ENCODE measurements at places on chromosomes 1 and 21. TPM values are rescaled to one million over a fixed set of nuclear protein-coding genes. Genes with fewer than 3 reads are reported as not detected.
A peak's percentile ranks its signal among the peaks of the same experiment; 100 is the strongest.

DNA sequence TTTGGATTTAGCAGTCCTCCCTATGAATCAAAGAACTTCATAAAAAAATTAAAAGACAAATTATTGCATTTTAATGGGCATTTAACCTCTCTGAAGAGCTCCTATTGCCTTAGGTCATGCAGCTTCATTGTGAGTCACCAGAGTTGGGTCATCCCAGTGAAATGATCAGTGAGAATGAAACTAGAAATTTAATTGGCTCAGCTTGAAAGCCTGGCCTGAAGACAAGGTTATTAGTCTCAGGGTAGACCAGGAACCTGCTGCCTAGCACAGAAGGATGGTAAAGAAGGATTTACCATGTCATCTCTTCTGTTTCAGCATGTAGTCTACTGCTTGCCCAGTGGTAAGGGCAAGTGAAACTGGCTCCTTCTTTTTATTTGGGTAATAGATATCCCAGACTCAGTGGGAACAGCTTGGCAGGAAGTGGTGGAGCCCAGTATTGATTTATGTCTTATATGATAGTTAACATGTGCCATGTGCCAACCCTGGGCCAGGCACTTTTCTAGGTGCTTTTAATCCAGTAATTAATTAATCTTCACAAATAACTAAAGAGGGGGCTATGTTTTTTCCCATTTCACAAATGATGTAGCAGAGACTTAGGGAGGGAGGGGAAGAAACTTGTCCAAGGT, 23.6 kb downstream of the LAMC2 start:
- DNase-seq, result no peak

- no peak for DNase-seq
Measured at GRCh38 chr1:157097692-157098091, 1.9 kb downstream of the ETV3L start.

The SNAPIN gene
- total RNA-seq, result 43.3 TPM

The DYRK1A gene
- total RNA-seq, result 138 TPM

- no peak for DNase-seq
Measured at GRCh38 chr1:182054698-182055326, 6.7 kb downstream of the ZNF648 start.

The TSACC gene
- 1.5 TPM for total RNA-seq

GRCh38 chr21:43305811-43306311, 121.1 kb downstream of the SIK1 start:
- no peak for DNase-seq

DNA sequence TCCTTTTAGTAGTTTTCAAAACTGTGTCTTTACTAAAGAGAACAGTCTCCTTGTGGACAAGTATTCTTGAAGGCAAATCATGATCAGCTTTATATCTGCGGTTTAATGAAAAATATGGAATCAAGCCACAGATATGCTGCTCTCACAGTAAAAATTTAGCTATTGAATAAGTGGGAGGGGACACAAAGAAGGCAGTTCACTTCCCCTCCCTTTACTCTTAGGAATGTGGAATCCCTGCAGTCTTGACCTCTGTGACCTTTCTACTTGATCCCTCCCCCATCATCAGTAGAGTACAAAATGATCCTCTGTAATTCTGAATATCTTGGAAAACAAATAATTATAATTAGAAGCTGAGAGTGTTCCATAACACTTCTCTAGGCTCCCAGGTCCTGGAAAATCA, 136.7 kb upstream of the HOOK1 start:
- DNase-seq, result no peak

The C2CD2 gene
- total RNA-seq, result 73.8 TPM

DNA sequence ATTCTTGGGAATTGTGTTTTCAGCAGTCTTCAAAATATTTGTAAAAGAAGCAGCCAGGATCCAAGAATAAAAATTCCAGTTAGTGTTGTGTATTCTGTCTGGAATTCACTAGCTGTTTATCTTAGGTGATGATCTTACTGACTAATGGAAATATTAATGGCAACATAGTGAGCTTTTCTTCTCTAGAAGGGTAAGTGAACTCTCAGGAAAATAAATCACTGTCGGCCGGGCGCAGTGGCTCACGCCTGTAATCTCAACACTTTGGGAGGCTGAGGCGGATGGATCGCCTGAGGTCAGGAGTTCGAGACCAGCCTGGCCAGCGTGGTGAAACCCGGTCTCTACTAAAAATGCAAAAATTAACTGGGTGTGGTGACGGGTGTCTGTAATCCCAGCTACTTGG, 87.4 kb upstream of the KIF1B start:
- no peak for DNase-seq

DNA sequence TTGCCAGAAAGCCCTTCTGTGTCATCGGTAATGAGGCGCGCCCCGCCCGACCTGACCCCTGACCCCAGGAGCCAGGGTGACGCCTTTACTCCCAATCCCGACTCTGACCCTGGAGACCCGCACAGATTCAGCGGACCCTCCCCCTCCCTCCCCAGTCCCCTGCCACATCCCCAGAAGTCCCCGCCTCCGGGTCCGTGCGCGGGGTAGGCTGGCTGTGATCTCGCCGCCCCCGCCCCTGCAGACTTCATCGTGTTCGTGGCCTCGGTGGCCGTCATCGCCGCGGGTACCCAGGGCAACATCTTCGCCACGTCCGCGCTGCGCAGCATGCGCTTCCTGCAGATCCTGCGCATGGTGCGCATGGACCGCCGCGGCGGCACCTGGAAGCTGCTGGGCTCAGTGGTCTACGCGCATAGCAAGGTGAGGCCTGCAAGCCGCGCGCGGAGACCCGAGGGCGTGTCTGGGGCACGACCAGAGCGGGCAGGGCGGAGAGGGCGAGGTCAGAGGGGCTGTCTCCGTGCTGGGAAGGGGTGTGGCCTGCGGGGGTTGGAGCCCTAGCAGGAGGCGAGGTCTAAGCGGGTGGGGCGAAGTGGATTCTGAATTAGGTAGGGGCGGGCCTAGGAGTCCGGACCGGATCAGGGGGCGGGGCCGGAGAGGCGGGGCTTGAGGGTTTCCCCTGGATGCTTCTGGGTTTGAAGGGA, 34.8 kb downstream of the KCNQ4 start:
- peak; percentile 41 for DNase-seq

- DNase-seq, result no peak
Measured at GRCh38 chr1:42680921-42681683, 1.1 kb upstream of the YBX1 start.

DNA sequence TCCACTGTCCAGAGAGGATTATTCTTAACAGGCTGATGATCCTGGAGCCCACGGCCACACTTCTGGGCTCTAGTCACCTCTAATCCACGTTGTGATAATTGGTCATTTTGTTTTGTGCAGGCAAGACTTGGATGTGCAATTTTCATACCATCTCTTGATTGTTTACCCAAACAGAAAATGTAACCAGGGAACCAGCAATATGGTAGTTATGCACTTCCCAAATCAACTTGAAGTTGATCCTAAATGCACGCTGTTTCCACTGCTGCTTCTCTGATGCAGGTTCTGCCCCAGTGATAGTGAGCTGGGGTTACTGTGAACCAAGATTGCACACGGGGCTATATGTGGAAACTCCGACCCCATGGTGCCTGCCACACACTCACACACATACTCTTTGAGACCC, 14.7 kb upstream of the KCNJ15 start:
- DNase-seq, result no peak

- DNase-seq, result no peak
Measured at GRCh38 chr1:52203935-52204625, 62.2 kb downstream of the ZFYVE9 start.

GRCh38 chr1:161187311-161187710, 10.0 kb upstream of the B4GALT3 start:
- DNase-seq, result no peak

The SGIP1 gene
- total RNA-seq, result 3.5 TPM

DNA sequence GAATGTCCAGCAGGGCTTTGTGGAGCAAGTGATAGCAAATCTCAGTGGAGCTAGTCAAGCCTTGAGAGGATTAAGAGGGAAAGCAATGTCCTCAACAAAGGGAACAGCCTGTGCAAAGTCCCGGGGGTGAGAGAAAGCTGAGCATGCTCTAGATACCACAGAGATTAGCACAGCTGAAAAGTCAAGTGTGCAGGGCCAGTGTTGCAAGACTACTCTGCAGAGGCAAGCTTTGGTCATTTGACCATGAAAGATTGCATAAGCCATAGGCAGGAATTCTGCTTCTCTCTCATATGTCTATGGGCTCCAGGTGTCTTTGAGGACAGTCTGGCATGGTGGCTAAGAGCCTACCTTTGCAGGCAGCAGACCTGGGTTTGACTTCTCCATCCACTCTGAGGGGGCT, 181.0 kb upstream of the JUN start:
- DNase-seq, result no peak

- peak; percentile 25 for DNase-seq
Measured at GRCh38 chr1:166080967-166081870, 85.6 kb downstream of the FAM78B start.

- no peak for DNase-seq
Measured at GRCh38 chr21:38937844-38938243, 132.1 kb downstream of the ETS2 start.

DNA sequence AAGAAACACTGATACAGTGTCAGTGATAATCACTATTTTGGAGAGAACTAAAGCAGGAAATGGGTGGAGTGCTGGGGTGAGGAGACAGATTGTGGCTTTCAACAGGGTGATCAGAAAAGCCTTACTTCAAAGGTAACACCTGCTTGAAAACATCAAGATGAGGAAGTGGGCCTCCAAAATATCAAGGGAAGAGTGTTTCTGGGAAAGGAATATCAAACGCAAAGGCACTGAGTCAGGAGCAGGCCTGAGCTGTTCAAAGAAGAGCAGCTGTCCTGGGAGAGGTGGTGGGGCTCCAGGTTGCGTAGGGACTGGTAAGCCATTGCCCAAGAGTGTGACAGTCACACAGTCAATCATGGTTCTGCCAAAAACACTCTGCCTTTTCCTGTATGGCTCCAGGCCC, 47.1 kb upstream of the ATP1A1 start:
- no peak for DNase-seq

GRCh38 chr21:42221581-42222345, 2.8 kb downstream of the ABCG1 start:
- no peak for DNase-seq

- no peak for DNase-seq
Measured at GRCh38 chr1:228456252-228457016, 30.7 kb upstream of the RNF187 start.

DNA sequence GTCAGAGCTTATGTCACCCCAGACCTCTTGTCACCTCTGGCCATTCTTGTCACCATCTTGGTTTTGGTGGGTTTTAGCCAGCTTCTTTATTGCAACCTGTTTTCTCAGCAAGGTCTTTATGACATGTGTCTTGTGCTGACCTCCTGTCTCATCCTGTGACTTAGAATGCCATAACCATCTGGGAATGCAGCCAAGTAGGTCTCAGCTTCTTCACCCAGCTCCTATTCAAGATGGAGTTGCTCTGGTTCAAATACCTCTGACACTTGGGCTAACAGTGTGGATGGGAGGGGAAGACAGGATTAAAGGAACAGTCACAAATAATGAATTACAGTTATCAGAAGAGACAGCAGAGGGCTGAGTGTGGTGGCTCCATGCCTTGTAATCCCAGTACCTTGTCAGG, 30.5 kb upstream of the PIK3CD start:
- DNase-seq, result no peak

GRCh38 chr1:68496680-68497357, at the start of gene DEPDC1:
TSS of gene DEPDC1 (minus strand) at chr1:68497082. CDS start at chr1:68496999, 83 bp downstream.
- peak; percentile 91 for DNase-seq

The AMY1A gene
- total RNA-seq, result not detected

GRCh38 chr1:58896246-58897183, 112.7 kb upstream of the JUN start:
- no peak for DNase-seq

- no peak for DNase-seq
Measured at GRCh38 chr1:228742281-228742860, 7.1 kb downstream of the RHOU start.

- no peak for DNase-seq
Measured at GRCh38 chr1:234234199-234234598, 139.1 kb upstream of the COA6 start.

- no peak for DNase-seq
Measured at GRCh38 chr1:82625537-82625936, 824.8 kb downstream of the ADGRL2 start.

DNA sequence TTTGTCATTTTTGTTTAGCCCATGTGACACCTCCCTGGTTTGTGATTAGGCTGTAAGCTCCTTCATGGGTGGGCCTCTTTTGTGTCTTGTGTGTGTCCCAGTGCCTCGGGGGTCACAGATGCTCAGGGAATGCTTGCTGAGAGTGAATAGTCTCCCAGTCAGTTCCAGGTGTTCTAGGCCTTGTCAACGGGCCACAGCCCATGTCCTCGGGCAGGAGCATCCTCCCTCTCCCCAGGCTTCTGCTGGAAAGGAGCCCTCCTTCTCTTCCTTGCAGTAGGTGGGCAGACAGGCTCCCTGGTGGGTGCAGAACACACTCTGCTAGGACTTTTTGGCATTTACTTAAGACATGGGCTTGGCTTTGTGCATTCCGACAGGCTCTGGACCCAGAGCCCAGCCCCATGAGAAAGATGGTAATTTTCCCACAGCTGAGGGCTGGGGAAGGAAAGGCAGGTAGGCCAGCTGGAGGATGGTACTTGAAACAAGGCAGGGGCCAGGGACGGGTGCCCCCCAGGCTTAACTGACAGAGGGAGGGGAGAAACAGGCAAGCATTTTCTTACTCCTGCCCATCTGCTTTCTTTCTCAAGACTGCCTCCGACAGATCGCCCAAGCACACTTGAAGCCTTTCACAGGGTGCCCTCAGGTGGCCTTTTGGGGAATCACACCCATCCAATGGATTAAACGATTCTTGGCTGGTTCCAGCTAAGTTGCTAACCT, 7.1 kb upstream of the CPLANE2 start:
- DNase-seq, result peak; percentile 70

- DNase-seq, result no peak
Measured at GRCh38 chr1:186790101-186790500, 38.6 kb upstream of the PLA2G4A start.

- no peak for DNase-seq
Measured at GRCh38 chr1:193115629-193116227, 6.1 kb upstream of the CDC73 start.

The DISP3 gene
- 0.88 TPM for total RNA-seq

DNA sequence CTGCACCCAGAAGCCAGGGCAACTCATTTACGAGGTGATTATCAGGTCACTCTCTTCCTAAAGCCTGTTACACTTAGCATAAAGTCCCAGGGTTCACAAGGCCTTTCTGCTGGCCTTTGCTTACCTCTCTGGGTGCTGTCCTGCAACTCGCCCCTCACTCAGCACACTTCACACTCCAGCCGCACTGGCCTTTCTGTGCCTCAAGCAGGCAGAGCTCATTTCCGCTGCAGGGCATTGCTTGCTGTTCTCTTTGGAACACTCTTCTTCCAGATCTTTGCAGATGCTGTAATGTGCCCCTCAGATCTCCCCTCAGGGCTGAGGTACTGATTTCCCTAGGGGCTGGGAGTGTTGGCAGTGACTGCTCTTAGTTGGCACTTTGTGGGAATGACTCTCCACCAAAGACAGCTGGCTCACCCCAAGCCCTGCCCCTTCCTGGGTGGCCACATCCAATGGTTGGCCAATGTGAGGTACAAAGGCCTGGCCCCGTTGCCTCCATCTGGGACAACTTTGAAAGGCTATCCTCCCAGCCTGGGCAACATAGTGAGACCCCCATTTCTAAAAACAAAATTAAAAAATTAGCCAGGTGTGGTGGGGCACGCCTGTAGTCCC, 50.8 kb upstream of the SSBP3 start:
- DNase-seq, result no peak

The ZFP69B gene
- 2.6 TPM for total RNA-seq

The NBPF6 gene
- total RNA-seq, result 0.33 TPM

The PRELP gene
- total RNA-seq, result 42.0 TPM
